ENCODE measurements at places on chromosomes 6 and 20.

DNA sequence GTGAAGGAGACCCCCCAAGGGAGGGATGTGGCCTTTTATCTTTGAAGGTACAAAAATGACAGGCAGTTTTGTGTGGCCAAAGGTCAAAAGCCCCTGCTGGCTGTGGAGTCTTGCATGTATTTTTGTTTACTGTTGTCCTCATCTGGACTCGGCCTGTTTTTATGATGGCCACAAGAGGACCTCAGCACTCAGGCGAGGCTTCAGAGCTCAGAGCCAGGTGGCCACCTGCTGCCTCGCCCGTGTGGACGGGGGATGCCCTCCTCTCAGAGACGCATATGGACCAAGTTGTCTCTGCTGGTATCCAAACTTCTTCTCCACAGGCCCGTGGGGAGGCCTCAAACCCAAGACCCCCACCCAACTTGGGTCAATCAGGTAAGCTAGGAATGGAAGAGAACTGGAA lies 118.2 kb downstream of the DACT2 start:
- DNase-seq: no peak

- no peak for DNase-seq
Measured at GRCh38 chr6:163352011-163352685, 62.4 kb upstream of the QKI start.

DNA sequence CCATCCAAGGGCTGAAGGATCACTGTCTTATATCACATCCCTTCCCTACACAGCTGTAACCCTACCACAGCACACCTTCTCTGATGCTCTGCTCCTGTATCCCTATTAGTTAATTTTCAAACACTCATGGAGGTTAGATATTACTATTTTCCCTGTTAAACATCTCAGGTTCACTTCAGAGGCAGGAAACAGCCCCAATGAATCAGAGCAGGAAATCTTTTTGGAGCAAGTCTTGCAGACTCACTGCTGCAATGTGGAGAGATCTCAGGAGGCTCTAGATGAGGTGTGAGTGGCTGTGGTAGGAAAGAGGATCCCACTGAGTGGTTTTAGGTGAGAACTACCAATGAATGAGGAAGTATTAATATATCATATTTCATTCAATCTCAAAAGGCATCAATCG lies 19.7 kb upstream of the HTR1B start:
- DNase-seq: no peak

DNA sequence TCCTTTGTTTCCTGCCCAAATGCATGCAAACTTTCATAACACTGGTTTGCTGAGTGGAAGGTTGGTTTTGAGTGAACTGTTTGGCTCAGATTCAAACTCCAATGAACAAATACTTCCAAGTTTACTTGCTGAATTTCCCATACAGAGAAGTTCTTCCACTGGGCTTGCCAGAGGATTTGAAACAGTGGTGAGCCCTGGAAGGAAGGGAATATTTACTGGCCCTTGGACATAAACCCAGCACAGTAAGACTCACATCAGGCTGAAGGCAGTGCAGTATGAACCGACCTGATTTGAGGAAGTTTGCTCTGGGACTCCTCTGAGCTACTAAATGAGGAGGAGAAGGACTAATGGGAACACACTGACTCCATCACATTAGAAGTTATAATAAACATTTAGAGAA lies 3.8 kb downstream of the TRAF3IP2 start:
- DNase-seq: no peak

- DNase-seq: no peak
Measured at GRCh38 chr6:845566-845965, 152.6 kb upstream of the EXOC2 start.

GRCh38 chr6:126682440-126682839 lies 342.5 kb downstream of the CENPW start:
- no peak for DNase-seq

- no peak for DNase-seq
Measured at GRCh38 chr20:24651171-24651975, 181.9 kb downstream of the SYNDIG1 start.

GRCh38 chr20:18773566-18773965 lies 40.0 kb upstream of the SCP2D1 start:
- DNase-seq: peak; percentile 61

DNA sequence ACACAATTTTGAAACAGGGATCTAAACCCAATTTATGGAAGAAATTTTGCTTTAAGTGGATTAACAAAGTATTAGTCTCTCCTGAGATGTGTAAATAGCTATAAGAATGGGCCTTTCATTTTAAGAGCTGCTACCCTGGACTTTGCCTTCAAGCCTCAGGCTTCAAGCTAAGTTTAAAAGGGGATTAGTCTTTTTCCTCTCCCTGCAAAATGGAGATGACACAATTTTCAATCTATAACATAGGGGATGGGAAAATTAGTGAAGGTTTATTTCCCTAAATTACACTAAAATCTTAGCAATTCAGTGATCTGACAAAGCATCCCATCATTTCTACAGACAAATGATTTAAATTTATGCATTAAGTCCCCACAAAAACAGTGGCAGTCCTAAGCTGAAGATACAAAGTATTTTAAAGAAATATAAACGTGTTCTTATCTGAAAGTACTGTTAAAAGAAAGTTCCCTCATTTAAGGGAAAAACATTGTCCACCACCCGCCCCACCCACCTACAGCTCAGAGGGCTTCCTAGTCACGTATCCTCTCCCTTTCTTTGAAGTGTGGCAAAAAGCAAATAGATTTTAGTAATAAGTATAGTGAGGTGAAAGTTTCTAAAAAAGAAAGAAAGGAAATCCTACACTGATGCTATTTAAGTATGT lies 14.5 kb downstream of the ARHGAP18 start:
- DNase-seq: no peak

GRCh38 chr6:94278146-94278545 lies 858.8 kb upstream of the EPHA7 start:
- DNase-seq: peak; percentile 32

- DNase-seq: no peak
Measured at GRCh38 chr6:93393554-93394074, 25.7 kb downstream of the EPHA7 start.

GRCh38 chr6:156057869-156058268 lies 602.2 kb upstream of the NOX3 start:
- peak; percentile 40 for DNase-seq

DNA sequence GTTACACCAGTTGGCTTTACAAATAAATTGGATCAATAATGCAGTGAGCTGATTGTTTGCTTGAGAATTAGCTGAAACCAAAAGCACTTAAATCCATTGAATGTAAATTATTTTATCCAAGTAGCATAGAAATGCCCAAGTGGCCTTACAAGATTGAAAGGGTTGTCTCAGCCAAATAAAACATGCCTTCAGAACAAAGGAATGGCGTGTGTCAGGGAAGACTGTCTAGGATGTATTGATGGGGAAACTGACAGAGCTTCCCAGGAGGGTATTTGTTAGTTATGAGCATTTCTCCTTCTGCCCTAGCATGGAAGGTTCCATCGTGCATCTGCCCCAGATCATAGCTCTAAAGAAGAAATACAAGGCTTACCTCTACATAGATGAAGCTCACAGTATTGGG lies 103.9 kb upstream of the ISM1 start:
- DNase-seq: no peak

GRCh38 chr20:53738945-53739798 lies 145.5 kb upstream of the ZNF217 start:
- DNase-seq: peak; percentile 54

DNA sequence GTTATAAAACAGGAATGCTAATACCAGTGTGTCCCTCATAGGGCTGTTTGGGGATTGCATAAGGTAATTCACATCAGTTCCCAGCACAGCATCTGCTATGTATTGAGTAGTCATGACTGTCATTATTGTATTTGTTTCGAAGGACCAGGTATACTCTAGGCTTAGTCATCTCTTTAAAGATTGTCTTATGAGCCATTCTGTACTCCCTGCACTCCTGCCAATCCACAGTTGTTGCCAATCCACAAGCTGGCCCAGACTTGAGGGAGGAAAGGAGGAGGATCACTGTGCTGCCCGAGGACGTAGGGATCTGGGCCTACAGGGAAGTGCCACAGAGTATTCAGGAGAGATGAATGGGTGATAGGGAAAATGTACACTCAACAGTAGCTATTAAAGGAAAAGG lies 113.0 kb upstream of the TIAM2 start:
- no peak for DNase-seq

- DNase-seq: peak; percentile 75
Measured at GRCh38 chr6:116268589-116269293, 11.0 kb downstream of the TSPYL1 start.

All from NCI-H2171 (cell line).